ENCODE measurements at places on chromosomes 1 and 21.
A peak's percentile ranks its signal among the peaks of the same experiment; 100 is the strongest.

DNA sequence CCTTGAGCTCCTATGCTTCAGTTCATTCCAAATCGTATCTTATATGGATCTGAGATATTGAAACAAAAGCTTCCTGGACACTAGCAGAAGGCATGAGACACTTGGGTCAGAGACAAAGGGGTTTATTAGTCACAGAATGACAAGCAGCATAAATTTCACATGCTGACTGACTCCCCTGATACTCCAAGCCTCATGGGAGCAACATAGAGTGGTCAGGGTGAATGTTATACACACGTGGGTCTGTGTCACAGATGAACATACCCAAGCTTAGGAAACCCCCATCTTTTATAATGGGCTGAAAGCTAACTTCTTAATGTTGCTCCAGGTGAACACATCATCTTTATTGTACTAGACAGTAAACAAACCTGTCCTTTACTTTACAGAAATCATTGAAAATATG, 599.9 kb upstream of the RGS18 start:
- no peak for DNase-seq

GRCh38 chr1:219125342-219125741, 48.3 kb upstream of the LYPLAL1 start:
- no peak for DNase-seq

GRCh38 chr1:172821609-172822274, 162.8 kb downstream of the FASLG start:
- peak; percentile 62 for DNase-seq

DNA sequence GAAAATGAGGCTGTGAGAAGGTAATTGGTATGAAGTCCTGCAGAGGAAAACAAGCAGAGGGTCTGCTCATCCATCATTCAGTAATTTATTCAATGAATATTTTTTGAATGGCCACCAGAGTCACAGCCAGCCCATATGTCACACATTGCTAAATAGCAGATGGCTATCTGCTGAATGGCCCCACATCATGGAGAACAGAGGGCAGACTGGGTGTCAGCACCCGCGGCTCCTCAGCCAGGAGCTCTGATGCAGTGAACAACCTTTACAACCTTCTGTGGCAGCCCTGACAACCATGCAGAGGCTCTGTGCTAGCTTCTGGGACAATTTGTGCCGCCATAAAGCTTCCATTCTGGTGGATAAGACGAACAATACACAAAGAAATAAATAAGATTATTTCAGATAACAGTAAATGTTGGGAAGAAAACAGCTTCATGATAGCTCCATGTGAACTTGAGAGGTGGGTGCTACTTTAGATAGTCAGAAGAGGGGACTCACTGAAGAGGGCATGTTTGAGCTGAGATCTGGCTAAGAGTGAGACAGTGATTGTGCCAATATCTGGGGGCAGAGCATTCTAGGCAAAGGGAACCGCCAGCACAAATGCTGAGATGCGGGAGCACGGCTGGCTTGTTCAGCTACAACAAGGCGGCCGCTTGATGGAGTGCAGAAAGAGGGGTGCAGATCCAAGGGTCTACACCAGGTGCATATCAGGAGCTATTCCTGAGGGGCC, 2.8 kb upstream of the C1orf210 start:
- no peak for DNase-seq

- no peak for DNase-seq
Observed at GRCh38 chr21:25845729-25846256, 111.0 kb downstream of the GABPA start.

- DNase-seq, result no peak
Observed at GRCh38 chr1:230278376-230278775, 147.8 kb downstream of the PGBD5 start.

GRCh38 chr1:186492531-186493291, 31.8 kb upstream of the PDC start:
- no peak for DNase-seq

DNA sequence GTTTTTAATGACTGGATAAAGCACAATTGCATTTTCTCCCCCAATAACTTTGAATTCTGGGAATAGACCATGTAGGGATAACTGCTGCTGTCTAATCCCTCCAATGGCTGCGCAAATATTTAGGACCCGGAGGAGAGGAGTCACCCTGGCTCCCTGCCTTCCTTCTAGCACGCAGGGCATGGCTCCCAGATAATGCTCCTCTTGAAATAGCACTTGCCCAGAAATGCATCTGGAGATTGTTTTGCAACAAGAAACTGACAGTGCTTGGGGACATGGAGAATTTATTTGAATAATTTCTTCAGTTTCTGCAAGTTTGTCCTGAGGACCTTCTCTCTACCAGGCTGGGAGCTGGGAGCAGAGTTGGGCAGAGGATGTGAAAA, 83.5 kb downstream of the MAN1C1 start:
- DNase-seq, result no peak

DNA sequence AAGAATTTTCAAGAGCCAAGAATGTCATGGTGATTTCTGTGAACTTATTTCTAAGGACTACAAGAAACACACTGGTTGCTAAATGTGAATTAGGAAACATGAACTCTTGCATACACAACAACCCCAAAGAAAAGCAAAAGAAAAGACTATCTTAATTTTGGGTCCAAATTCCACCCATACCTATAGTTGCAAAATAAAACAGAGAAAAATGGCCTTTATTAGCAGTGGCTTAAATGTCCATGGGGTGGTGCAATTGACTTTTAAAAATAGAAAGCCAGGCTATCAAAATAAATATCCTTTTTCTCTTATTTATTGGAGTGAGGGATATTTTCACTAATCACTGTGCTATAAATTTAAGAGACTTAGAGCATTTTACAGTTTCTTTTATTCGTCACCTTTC, 80.9 kb upstream of the DPYD start:
- DNase-seq, result no peak

- no peak for DNase-seq
Observed at GRCh38 chr1:178196631-178197030, 102.7 kb downstream of the RASAL2 start.
